NCI-H345 (cell line): ENCODE measurements at places on chromosomes 1 and 21.
A peak's percentile ranks its signal among the peaks of the same experiment; 100 is the strongest.

DNA sequence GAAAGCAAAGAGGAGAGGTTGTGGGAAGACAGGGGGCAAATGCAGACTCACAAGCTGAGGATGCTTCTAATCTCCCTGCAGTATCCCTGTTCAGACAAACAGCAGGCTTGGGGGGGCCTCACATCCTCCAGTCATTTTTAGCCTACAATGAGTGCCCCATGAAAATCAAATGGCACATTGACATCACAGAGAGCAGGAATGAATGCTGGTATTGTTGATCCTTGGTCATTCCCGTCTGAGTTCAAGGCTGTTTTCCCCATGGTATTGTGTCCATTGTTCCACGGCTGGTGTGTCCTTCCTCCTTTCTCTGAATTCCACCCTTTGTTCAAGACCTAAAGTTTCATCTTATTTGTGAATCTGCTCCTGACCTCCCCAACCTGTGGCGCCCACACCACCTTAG is 545.6 kb downstream of the AJAP1 start:
- DNase-seq: no peak

- DNase-seq: peak; percentile 5
These were observed 36.1 kb downstream of the DEGS1 start for GRCh38 chr1:224219011-224219611.

GRCh38 chr1:115522386-115522785 is 119.4 kb upstream of the VANGL1 start:
- DNase-seq: no peak

GRCh38 chr1:244226435-244226834 is 175.4 kb downstream of the ZBTB18 start:
- no peak for DNase-seq

GRCh38 chr21:29193072-29193471 is 62.6 kb downstream of the MAP3K7CL start:
- no peak for DNase-seq

DNA sequence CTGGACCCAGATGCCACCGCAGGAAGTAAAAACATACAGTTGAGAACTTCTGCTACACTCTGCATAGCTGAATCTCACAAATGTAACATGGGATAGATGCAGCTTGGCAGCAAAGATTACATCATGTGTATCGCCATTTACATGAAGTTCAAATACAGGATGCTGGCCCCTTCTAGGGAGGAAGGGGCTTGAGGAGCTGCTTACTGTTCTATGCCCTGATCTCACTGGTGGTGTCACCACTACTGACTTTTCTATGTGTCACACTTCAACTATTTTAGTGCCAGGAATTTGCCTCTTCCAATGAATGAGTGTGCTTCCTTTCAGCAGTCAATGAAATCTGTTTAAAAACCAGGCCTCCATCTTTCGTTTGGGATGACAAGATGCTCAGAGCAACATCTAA is 31.1 kb downstream of the MRAP start:
- no peak for DNase-seq

GRCh38 chr1:60390593-60391282 is 317.2 kb upstream of the C1orf87 start:
- no peak for DNase-seq

GRCh38 chr1:114446198-114446597 is 64.8 kb downstream of the TRIM33 start:
- DNase-seq: no peak

DNA sequence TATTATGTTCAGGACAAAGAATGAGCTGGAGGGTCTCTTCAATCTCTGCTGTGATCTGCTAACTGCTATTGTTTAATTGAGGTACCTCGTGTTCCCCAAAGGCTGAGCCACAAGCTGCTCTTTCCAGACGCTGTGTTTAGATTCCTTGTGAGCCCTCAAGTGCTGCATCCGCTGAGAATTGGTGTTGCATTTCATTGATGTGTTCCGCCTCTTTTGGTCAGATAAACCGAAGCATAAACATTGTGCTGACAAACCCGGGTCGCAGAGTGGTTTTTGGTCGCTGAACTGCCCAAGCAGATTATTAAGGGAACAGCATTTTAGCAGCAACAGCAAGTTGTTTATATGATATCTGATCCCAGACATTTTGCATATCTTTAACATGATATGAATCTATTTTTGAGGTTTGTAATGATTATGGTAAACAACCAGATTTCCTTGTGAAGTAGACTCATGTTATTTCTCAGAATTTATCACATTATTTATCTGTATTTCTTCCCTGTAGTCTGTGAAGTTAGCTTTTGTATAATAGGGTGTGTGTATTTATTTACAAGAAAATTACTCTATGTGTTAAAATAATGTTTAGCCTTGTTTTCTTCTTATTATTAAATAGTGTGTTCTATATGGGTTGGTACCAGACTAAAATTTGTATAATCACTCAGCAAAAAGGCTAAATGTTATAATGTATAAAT is 217.2 kb upstream of the C1orf105 start:
- DNase-seq: peak; percentile 52

DNA sequence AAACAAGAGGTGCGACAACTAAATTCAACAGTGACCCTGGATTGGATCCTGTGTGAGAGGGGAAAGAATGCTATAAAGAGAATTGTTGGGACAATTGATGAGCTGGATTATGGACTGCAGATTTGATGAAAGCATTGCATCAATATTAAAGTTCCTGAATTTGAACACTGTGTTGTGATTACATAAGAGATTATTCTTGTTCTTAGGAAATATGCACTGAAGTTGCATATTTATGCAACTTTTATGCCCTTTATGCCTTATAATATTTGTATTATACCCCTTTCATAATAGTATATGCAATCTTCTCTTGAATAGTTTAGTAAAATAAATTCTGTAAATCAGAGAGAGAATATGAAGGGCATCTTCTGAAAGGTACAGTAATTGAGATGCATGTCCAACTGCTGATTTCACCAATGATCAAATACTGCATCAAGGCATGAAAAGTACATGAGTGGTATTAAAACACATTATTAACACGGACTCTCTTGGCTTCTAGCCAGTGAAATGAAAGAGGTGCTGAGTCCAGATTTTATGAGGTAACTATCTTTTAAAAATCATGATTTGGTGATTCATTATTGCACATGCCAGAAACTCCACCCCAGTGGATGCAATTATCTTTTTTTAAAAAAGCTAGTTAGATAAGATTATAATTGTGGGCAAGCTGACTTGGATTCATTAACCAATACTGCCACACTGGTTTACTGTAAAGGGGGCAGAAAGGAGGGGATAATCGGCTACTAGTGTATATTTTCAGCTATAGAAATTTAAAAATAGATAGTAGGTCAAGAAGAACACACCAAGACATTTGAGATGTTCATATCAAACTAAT is 19.9 kb upstream of the LPAR3 start:
- DNase-seq: no peak

DNA sequence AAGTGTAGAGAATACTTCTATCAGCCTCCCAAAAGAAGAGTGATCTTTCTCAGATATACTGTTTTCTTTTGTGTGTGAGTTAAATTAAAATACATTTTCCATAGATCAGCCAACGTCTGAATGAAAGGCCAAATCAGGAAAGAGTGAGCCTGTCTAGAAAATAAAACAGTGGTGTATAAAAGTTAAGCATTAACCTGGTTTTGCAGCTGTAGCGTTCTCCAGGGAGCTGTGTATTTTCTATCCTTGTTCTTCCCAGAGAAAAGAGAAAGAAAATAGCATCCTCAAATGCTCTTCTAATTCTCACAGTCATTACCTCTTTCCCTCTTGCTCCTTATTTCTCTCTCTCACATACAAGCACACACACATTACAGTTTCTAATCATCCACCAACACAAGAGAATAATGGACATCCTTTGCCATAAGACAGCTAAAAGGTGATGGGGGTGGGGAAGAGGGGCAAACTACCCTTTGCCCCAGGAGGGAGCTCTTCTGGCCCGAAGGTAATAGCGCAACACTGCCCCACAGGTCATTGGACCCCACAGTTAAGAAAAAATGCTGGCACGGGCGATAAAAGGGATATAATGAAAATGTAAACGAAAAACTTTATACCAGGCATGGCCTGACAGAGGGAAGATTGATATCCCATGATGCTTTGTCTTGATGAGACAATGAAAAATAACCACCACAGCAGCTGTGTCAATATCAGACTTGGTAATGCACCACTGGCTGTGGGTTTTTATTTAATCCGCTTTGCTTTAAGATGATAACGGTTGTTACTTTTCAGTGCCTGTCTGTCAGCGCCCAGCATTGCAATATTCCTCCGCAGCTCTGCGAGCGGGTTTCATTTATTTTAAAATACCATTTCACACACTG is 150.3 kb downstream of the NUF2 start:
- peak; percentile 92 for DNase-seq

DNA sequence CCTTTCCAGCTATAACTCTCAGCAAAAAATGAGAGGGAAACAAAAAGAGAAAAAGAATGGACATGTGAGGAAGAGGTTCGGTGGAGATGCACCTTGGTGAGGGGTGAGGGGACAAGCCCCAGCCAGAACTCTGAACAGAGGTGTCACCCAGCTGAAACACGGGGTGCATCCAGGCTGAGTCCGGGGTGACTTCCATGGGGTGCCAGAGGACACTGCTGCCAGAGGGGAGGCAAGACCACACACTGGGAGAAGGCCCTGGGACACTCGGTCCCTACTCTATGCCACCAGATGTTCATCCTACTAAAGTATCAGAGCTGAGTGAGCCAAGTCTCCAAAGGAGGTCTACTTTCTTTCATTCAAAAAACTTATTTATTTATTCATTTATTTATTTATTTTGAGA is 36.1 kb upstream of the PPP1R15B start:
- no peak for DNase-seq

DNA sequence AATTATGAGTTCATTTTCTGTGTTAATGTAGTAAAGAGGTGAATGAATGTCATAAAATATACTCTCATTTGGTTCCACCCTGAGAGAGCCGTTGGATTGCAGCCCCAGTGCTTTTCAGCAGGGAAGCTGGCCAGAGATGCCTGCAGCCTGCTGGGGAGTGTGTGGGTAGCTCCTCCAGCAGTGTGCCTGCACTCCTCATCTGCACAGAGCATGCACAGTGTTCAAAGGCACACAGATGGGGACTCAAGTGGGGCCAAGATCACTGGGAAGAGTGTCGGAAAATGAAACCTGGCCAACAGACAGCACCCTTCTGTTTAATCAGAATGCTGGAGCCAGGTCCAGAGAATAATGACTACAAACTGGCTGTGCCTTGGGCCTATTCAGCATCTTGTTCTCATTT is 206.8 kb downstream of the ST6GALNAC3 start:
- no peak for DNase-seq

GRCh38 chr1:166307261-166308188 is 140.7 kb upstream of the FAM78B start:
- peak; percentile 19 for DNase-seq

- DNase-seq: no peak
These were observed 102.8 kb downstream of the CDC7 start for GRCh38 chr1:91603409-91603808.

- no peak for DNase-seq
These were observed 11.2 kb upstream of the VPS45 start for GRCh38 chr1:150056407-150056806.

DNA sequence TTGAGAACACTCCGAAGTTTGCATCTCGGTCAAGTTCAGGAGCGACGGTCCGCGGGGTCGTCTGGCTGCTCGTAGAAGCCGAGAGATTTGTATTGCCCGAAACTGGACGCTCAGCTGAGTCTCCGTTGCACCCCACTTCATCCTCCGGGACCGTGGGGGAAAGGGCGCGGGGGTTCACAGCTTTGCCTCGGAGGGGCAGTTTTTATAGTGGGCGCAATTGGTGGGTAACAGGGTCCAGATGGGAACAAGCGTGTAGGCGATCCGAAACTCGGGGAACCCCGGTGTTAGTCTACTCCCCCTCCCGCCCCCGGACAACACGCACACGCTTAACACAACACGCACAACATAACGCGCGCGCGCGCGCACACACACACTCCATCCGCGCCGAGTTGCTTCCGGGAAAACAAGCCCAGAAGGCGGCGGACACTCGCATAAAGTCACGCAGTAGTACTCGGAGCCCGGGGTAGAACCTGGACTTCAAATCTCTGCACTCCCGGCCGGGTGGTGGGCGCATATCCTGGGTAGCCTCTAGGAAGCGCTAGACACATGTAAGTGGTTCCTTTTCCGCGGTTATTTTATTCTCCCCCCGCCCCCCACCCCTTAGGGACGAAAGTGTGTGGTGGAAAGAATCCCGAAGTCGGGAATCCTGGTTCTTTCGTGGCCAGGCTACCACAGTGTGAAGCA is 1.1 kb upstream of the JUN start:
- DNase-seq: peak; percentile 82

- DNase-seq: no peak
These were observed 49.4 kb upstream of the FASLG start for GRCh38 chr1:172609528-172609927.

- no peak for DNase-seq
These were observed 77.9 kb downstream of the NEK7 start for GRCh38 chr1:198234520-198235251.

GRCh38 chr1:203570805-203571204 is 55.8 kb upstream of the ATP2B4 start:
- DNase-seq: no peak

DNA sequence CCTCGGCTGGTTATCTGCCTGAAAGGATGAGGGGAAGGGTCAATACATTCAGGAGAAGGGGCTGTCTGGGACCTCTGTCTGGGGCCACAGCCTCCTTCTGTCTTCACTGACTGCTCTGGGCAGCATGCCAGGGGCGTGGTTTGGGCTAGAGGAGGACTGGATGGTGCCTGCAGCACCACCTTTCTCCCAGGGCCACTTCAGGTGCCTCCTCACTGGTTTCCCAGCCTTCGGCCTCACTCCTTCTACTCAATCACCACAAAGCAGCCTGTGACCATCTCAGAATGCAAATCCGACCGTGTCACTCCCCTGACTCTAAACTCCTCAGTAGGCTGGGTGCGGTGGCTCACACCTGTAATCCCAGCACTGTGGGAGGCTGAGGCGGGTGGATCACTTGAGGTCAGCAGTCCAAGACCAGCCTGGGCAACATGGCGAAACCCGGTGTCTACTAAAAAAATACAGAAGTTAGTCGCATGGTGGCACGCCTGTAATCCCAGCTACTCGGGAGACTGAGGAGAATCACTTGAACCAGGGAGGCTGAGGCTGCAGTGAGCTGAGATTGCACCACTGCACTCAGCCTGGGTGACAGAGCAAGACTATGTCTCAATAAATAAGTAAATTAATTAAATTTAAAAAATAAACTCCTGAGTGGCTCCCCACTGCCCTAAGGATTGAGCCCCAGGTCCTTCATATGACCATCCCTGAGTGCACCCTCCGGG is 50.1 kb upstream of the ECE1 start:
- DNase-seq: peak; percentile 44

GRCh38 chr1:198295971-198296370 is 139.2 kb downstream of the NEK7 start:
- DNase-seq: no peak

GRCh38 chr1:147622731-147623130 is 47.6 kb downstream of the ACP6 start:
- DNase-seq: no peak

GRCh38 chr1:176494436-176494835 is 31.5 kb downstream of the PAPPA2 start:
- no peak for DNase-seq

- DNase-seq: no peak
These were observed 373.1 kb downstream of the TGFB2 start for GRCh38 chr1:218718206-218718605.

DNA sequence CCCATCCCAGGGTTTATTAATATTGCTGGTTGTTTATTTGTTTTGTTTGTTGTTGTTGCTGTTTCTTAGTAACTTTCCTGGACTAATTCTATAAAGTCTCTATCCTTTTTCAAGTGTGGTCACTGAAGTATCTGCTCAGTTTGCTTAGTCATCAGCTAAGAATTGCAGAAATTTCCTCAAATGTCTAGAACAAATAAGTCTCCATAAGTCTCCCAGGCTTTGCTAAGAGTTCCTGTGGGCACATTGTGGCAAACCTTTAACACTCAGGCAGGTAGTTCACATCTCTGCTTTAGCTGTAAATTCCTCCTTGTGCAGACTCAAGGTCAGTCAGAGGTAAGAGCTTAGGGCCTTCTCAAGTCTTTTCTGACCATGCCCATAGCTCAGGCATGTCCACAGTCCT is 38.9 kb upstream of the C1orf185 start:
- no peak for DNase-seq
